Stimulated activated CD4-positive, alpha-beta T cell treated with anti-CD3 and anti-CD28 coated beads, Interleukin-12 subunit alpha, Interleukin-12 subunit beta, amount 100 ng/mL, for 4 hours (primary cell): ENCODE measurements at places on chromosomes 4 and X.

- DNase-seq, result no peak
Observed at GRCh38 chr4:116058129-116058528, 944.7 kb upstream of the NDST4 start.

DNA sequence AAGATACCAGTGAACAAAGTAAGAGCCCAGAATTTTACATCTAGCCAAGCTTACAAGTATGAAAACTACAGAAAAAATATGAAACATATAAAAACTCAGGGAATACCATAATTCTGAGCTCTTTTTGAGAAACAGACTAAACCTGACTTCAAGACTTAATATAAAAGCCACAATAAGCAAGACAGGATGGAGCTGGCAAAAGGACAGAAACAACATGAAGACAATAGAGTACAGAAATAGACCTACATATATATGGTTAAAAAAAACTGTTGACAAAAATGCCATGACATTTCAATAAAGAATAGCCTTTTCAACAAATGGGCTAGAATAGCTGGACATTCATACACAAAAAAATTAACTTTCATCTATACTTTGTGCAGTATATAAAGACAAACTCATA lies 49.4 kb downstream of the UBA6 start:
- DNase-seq, result no peak

DNA sequence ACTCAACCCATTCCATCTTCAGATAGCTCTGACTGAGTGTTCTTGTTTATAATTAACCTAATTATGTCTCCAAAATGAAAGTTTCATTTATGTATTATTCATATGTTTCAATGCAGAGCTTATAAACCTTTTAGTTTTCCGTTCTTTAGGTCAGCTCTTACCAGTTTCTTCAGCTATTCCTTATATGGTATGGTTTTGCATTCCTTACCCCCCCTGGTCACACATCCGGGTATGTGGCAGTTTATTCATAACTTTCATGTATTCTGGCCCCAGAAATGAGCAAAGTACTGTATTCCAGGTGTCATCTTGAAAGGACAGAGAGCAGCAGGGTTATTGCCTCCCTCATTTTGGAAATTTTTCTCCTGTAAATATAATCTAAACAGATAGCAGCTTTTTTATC lies 16.8 kb upstream of the IGSF1 start:
- DNase-seq, result no peak

GRCh38 chr4:100823066-100823992 lies 305.5 kb upstream of the EMCN start:
- no peak for DNase-seq

- DNase-seq, result no peak
Observed at GRCh38 chr4:64756016-64756415, 346.8 kb upstream of the TECRL start.

GRCh38 chr4:6715704-6716017 lies 313 bp upstream of the BLOC1S4 start:
- DNase-seq, result no peak
